Myocyte (in vitro differentiated cells): ENCODE measurements at places on chromosomes 5 and 9.

DNA sequence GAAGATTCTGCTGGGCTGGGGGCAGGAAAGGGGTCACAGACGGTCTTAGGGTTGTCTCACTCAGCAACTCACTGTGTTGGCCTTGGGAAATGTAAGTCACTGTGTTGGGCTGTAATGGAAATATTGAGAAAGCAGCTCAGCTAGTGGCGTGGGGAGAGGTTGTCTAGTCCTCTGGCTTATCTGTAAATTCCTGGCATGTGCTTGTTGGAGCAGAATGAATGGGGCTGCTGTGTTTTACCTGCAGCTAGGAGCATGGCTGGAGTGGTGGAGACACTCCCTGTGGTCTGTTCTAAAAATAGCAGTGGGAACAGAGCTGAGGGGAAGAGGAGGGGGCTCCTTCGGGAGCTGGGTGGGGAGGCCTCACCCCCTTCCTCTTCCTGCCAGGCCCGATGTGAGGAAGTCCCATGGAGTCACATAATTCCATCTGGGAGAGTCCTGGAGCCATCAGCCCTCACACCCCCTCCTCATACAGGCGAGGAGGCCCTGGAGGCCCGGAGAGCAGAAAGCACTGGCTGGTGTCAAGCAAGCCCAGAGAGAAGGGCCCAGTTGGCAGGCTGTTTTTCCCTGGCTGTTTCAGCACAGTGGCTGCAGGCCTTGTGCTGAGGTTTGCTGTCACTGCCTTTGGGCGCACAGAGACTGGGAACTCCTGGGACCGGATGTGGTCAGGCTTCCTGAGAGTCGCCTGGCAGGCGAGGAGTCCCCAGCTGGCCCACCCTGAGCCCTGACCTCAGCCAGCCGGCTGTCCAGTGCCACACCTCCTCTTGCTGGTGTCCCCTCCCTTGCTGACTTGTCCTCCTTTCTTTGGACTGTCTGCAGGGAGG, 84.9 kb downstream of the RGS3 start:
- DNase-seq, result peak; percentile 98

DNA sequence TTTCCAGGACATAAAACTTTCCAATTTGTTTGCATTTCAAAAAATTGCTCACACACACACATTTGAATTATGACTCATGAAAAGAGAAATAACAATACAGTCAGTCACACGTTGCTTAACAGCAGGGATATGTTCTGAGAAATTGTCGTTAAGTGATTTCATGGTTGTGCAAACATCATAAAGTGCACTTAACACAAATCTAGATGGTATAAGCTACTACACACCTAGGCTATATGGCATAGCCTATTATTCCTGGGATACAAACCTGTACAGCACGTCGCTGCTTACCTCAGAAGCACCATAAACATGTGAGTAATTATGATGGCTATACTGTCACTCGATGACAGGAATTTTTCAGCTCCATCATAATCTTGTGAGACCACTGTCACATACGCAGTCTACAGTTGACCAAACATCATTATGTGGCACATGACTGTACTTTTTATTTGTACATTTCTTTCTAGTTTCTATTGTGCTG, 378.2 kb downstream of the ACTL7B start:
- no peak for DNase-seq

- no peak for DNase-seq
These were observed 40.8 kb upstream of the CLK4 start for GRCh38 chr5:178667688-178668087.

GRCh38 chr5:93151896-93152295, 429.1 kb downstream of the NR2F1-AS1 start:
- peak; percentile 30 for DNase-seq

- DNase-seq, result no peak
These were observed 741.0 kb upstream of the RIOK2 start for GRCh38 chr5:97923997-97924396.

DNA sequence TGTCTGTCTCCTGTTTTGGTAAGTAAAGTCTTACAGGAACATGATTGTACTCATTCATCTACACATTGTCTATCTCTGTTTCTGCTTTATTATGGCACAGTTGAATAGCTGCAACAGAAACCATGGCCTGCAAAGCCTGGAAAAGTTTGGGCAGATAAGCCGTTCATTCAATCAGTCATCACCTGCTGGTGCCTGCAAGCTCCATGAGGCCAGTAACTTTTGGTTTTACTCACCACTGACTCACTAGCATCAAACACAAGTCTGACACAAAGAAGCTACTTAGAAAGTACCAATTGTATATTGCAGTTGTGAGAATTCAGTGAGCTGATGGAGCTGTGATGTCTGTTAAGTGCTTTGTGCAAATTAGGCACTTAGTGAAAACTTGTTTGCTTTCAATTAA, 373.6 kb upstream of the SGCD start:
- DNase-seq, result no peak

DNA sequence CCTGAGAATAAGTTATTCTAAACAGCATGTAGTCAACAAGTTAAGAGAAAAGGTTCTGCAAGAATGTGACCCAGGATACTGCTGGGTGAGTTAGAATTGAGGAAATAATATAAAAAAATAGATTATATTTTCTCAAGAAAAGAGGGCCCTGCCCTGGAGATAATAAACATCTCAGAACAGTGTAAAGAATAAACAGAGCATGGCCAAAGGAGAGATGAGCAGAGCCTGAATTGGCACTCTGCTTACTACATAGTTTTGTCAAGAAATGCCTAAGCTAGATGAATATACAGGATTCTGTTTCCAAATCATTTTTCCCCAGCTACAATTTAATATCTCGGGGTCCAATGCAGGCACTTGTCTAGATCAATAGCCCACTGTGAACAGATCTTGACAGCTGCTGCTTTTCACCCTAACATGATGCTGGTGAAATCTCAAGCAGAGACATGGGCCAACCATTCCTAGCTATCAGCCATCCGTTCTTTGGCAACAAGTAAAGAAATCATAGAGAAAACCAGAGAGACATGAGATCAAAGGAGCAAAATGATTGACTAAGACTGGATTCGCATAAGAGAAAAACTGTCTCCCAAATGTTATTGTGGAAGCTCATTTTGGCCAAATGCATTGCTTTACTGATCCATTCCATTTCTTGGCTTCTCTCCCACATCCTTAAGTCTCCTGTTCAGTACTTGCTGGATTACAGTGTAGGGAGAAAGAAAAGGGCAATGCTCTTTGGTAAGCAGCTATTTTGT, 173.2 kb downstream of the PRELID2 start:
- DNase-seq, result no peak
